Stimulated activated CD4-positive, alpha-beta T cell treated with anti-CD3 and anti-CD28 coated beads, Interleukin-1b, Interleukin-23, amount 100 ng/mL, for 1 hour (primary cell): ENCODE measurements at places on chromosomes 6 and 20.

GRCh38 chr20:34200023-34200422 is 41.2 kb upstream of the ASIP start:
- no peak for DNase-seq

- no peak for DNase-seq
These were observed 15.2 kb downstream of the MAP1LC3A start for GRCh38 chr20:34573541-34574300.

GRCh38 chr20:32227306-32227705 is 19.6 kb downstream of the POFUT1 start:
- DNase-seq: no peak

- no peak for DNase-seq
These were observed 33.6 kb downstream of the SLC2A10 start for GRCh38 chr20:46743088-46743487.

DNA sequence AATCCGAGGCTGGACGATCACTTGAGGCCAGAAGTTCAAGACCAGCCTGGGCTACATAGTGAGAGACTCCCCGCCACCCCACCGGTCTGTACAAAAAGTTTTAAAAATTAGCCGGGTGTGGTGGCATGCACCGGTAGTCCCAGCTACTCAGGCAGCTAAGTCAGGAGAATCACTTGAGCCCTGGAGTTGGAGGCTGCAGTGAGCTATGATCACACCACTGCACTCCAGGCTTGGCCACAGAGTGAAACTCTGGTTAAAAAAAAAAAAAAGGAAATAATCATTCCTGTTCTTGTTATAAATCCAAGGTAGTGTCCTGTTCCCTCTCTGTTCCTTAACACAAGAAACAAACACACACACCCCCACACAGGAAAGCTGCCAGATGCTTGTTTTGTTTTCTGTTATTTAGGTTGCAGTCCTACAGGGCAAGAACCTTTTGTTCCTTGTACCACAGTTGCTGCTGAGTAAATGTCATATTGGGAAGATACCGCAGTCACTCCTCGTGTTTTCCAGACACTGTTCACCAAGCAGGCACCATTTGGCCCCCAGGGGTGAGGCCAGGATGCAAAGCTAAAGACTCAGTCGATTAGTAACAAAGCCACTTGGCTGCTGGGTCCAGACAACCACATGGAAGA is 28.9 kb downstream of the ASIP start:
- DNase-seq: no peak

- no peak for DNase-seq
These were observed 6.2 kb downstream of the TMEM242 start for GRCh38 chr6:157316871-157317814.
